ENCODE measurements at places on chromosomes 5 and 9.

GRCh38 chr9:115198001-115198400 is 80.0 kb upstream of the TNC start:
- DNase-seq = no peak

DNA sequence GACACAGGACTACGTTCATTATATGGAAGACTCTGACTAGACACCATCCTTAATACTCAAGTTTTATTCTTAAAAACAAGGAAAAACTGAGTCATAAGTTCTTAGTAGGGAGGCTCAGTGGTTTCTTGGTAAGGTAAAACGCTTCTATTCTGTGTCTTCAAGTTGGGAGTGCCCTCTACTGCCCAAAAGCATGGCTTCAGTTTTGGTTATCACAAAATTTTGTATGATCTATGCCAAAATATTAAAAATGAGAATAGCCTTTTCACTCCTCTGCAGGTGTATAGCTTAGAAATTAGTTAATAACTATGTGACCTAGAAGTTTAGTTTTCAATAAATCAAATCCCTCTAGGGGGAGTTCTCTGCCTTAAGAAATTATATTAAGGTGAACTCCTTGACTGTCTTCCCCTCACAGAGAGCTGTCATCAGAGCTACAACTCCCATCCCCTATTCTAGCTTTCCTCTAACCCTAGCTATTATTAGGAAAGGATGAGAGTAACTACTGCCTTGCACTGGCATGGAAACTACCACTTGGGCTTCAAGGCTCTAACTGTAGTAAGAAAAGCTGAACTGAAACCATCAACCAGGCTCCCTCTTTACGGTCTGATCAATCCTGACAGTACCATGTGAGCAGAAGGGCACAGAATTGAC is 189.7 kb downstream of the GNAQ start:
- no peak for DNase-seq

DNA sequence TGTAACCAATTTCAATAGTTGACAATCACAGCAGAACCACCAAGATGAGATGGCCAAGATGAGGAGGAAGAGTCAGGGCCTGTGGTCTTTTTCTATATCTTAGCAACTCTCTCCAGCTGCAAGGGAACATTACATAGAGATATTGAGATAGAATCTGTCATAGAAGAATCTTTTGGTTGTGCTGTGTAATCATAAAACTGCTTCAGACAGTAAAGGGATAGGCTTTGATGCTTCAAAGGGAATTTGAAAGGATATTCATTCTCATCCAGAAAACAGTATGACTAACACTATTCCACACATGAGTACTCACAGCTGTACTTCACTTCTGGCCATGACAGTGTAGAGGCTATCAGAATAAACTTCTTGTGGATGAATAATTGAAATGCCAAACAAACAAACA is 145.9 kb downstream of the YIPF5 start:
- DNase-seq = no peak

- peak; percentile 76 for DNase-seq
Observed at GRCh38 chr9:129131300-129132145, 20.3 kb downstream of the PTPA start.

DNA sequence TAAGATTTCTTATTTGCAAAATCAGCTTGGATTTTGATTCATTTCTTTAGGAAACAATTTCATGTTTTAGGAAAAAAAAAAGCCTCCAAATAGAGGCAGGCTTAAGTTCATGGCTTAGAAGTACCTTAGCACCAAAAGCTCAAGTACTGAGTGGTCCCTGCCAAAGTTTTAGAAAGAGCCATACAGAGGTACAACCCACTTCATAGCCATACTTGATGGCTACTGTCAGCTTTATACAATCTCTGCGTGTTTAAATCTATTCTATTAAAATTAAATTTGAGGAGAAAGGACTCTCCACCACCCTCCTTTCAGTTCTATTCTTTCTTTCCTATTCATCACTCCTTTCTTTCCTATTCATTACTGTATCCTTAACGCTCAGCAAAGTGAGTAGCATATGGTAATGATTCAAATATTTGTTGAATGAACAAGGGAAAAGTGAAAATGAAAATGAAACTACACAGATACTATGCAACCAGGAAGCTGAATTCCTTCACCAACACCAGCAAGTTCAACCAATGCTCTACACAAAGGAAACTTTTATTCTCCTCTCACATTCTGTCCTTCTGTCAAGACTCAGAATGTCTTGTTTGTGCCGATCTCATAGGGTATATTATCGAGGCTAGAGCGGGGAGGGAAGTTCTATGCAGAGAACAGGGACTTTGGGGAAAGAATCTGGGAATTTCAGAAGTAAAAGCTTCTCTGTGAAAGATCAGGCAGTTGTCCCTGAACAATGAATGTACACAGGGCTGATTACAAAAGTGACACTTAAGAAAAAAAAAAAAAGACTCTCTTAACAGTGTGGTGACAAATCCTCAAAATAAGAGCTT is 138.6 kb upstream of the SPEF2 start:
- DNase-seq = no peak

DNA sequence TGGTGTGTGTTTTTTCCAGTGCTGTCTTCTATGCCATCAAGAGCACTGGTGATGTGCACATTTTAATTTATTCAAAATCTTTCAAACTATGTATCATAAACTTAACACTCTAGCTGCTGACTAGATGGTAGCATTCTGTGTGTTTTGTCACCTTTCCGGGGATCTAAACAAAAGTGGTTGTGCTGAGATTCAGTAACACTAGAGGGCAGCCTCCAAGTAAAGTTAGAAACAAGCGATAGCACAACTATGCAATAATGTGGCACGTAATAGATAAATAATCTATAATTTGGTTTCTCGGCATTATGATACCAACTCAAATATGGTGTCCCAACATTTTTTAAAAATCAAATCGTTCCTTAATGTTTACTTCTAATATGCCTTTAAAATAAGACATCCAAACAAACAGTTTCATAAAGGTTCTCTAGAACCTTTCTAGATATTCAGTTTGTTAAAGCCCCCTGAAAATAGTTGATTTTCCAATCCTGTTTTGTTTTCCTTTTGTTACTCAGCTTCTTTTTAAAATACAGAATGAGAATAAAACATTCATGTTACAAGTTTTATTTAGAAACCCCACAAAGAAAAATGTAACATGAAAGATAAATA is 16.9 kb downstream of the SEMA6A start:
- DNase-seq = no peak

GRCh38 chr9:130751631-130752355 is 58.2 kb downstream of the EXOSC2 start:
- DNase-seq = no peak

GRCh38 chr9:96067004-96067403 is 191.5 kb downstream of the ERCC6L2 start:
- no peak for DNase-seq

- DNase-seq = no peak
Observed at GRCh38 chr5:141826674-141827073, 51.5 kb downstream of the PCDH1 start.

DNA sequence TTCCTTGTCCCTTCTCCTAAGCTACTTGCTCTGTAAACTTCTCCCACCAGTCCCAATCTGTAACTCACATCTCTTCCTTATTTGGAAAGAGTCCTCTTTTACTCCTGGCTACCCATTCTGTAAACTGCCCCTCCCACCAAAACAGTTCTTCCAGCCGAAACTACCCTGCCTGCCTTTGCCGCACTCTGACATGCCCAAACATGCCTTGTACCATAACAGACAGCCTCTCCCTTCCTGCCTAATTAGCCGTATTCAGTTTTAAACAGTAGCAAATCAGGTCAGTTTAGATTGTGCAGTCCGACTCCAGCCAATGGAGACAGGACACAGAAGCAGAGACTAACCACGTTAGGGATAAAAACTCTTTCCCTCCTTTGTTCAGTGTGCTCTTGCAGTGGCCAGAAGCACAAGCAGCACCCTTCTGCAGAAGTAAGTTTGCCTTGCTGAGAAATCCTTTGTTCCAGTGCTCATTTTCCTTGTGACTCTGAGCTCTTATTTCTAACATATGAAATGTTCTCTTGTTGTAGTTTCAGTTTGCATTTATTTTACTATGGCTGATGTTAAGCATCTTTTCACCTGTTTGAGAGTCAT is 5.4 kb upstream of the GLT6D1 start:
- no peak for DNase-seq

- DNase-seq = no peak
Observed at GRCh38 chr9:76766126-76766525, 1.9 kb downstream of the PCA3 start.

DNA sequence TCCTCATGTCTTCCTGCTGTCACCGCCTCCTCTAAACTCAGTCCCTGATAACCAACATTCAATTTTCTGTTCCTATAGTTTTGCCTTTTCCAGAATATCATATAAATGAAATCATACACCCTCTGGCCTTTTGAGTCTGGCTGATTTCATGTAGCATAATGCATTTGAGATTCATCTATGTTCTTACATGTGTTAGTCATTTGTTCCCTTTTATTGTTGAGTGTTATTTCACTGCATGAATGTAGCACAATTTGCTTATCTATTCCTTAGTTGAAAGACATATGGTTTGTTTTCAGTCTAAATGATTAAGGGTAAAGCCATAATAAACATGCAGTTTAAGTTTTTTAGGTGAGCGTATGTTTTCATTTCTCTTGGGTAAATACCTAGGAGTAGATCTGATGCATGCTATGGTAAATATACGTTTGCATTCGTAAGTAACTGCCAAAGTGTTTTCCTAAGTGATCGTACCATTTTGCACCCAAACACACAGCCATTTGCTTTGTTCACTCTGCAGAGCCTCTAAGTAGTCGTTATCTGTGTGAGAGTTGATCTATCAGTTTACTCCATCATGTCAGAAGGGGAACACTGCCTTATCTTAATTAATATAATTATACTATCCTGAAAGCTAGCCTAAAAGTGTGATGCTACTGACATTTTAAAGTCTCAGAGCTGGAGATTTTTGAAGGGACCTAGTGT is 460.8 kb downstream of the DMAC1 start:
- DNase-seq = no peak

- no peak for DNase-seq
Observed at GRCh38 chr9:128162215-128163026, 2.4 kb downstream of the BBLN start.

- DNase-seq = no peak
Observed at GRCh38 chr9:134324359-134325095, 1.7 kb upstream of the RXRA start.

DNA sequence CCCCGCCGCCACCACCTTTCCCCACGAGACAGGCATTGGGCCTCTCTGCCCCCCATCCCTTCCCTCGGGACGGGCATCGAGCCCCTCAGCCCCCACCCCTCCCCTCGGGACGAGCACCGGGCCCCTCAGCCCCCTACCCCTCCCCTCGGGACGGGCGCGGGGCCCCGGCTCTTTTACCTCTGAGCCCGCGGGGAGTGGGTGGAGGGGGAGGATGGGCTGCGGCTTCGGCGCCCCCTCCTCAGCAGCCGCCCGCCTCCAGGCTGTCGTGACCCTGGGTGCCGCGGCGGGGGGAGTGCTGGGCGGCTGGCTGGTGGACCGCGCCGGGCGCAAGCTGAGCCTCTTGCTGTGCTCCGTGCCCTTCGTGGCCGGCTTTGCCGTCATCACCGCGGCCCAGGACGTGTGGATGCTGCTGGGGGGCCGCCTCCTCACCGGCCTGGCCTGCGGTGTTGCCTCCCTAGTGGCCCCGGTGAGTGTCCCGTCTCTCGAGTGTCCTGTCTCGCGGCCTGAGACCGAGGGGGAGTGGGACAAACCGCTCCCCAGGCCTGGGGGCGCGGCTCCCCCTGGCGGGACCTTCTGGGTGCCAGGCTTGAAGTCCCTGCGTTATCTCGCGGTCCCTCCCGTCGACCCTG is 791 bp downstream of the SLC2A8 start:
- no peak for DNase-seq

- DNase-seq = no peak
Observed at GRCh38 chr5:78633700-78634099, 14.9 kb downstream of the LHFPL2 start.

GRCh38 chr5:108642170-108642906 is 105.4 kb upstream of the FER start:
- no peak for DNase-seq

DNA sequence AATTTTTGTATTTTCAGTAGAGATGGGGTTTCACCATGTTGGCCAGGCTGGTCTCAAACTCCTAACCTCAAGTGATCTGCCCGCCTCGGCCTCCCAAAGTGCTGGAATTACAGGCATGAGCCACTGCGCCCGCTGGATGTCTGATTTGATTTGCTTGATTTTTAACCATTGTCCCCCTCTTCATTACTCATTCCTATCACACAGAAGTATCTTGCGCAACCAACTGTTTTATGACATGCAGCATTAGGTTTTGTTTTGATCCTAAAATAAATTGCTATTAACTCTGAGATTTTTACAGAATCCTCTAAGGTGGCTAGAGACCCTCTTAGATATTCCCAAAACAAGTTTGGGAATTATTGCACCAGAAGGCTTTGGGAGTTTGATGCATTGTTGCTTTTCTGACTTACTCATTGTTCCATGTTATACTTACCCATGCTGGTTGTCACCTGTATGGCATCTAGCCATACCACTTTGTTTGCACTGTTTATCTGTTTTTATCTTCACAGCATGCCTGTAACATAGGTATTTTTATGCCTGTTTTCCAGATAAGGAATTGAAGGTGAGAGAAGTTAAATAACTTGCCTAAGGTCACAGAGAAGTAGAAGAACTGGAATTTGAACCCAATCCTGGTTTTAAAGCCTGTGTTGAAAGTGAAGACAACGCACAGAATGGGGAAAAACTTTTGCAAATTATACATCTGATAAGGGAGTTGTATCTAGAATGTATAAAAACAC is 35.9 kb upstream of the PWWP2A start:
- no peak for DNase-seq

DNA sequence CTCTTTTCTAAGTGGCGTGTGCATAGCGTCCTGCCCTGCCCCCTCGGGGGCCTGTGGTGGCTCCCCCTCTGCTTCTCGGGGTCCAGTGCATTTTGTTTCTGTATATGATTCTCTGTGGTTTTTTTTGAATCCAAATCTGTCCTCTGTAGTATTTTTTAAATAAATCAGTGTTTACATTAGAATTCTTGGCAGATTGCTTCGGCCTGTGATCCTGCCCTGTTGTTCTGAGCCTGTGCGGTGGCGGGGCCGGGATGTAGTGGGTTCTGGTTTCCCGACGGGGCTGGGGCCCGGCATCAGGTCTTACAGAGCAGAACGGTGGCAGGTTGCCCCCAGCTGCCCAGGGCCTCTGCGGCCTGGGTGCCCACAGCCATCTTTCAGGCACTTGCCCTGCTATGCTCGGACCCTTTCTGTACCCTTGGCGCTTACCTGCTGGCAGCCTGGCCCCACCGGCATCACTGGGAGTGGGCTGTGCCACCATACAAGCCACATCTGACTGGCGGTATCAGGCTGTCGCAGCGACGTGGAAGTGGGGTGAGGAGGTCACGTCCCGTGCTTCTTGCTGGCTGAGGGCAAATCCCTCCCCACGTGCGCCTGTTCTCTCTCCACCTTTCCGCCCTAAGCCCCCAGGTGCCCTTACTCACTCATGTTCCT is 9.0 kb downstream of the QRFP start:
- no peak for DNase-seq

DNA sequence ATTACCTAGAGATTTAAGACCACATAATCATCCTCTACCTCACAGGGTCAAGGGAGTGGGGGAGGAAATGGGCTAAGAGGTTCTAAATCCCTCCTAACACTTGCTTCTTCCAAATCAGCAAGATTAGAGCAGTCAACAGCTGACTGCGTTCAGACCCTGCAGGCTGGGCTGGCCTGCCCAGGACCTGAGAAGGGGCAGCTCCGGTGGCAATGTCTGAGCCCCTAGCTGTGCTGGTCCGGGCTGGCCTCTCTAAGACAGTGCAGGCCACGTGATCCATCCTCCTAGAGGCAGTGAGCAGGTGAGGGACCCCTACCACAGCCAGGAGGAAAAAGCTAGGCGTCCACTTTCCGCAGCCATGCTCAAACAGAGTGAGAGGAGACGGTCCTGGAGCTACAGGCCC is at the start of gene KCNV2:
Gene KCNV2 (plus strand): TSS at position 126 of the 400 bp plus-strand sequence. CDS start 230 bp downstream, at position 356.
- DNase-seq = no peak

GRCh38 chr9:130448035-130448624 is 3.4 kb downstream of the ASS1 start:
- no peak for DNase-seq
